ENCODE measurements at places on chromosomes 3 and 15.

DNA sequence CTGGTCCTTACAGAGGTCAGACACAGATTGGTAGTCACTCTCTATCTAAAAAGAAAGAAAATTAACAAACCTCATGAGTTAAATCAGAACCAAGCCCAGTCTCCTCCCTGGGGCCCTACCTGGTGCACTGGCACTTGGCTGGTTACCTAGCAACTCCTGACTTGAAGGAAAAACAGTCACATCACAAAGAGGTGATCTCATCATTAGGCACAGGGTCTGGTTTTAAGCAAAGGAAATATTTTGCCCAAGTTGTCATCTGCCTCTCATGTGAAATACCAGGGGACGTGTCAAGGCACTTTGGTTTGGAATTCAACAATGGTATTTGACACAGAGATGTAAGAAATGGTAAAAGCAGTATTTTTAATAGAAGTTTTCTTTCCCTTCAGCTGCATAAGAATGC is 47.7 kb upstream of the FMN1 start:
- DNase-seq = peak; percentile 18

DNA sequence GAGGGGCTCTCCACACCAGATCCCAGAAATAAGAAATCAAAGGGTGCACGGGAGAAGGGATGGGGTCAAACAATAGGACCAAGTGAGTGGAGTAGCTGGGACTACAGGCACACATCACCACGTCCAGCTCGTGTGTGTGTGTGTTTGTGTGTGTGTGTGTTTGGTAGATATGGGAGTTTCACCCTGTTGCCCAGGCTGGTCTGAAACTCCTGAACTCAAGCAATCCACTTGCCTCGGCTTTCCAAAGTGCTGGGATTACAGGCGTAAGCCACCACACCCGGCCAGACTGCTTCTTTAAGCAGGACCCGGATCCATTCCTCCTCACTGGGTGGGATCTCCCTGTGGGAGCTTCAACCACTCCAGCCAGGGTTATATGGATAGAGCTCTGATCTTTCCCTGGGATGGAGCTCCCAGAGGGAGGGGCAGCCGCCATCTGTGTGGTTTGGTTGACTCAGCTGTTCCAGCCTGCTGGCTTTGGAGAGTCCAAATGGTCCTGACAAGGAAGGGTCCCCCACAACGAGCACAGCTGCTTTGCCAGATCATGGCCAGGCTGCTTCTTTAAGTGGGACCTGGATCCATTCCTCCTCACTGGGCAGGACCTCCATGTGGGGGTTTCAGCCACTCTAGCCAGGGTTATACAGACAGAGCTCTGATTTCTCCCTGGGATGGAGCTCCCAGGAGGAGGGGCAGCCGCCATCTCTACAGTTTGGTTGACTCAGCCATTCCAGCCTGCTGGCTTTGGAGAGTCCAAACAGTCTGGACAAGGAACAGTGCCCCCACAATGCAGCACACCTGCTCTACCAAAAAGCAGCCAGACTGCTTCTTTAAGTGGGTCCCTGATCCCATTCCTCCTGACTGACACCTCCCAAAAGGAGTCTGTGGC is 9.1 kb upstream of the AVEN start:
- DNase-seq = no peak

DNA sequence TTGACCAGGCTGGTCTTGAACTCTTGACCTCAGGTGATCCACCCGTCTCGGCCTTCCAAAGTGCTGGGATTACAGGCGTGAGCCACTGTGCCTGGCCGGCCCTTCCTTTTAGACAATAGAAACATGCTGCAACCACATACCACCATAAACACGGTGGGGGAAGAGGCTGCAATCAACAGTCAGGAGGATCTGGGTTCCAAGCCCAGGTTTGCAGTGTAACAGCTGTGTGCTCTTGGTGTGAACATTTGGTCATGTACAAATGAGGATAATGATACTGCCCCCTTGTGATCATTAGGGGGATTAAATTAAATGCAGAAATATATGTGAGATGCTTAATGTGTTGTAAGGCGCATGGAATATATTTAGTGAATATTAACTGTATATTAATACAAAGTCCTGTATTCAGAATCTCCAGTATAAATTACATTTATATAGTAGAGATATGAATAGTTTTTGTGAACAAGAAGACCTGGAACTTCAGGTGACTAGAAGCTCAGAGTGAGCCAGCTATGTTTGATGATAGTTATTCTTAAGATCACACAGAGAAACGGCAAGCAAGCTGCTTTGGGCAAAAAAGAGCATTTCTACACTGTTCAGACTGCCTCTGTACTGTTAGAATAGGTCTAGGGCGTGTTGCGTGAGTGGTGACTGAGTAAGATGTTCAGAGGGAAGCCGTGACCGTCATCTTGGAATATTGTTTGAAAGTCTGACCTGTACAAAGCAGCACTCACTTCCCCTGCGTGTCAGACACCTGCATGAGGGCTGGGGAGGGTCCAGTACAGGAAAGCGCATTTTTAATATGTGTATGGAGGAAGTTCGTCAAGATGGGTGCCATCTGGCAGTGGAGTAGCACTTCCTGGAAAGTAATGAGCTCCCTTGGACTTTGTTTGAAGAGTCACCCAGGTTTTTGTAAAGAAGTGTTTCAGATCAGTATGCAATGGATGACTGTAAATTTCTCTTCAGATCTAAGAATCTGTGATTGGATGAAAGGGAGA is 125.8 kb downstream of the PGPEP1L start:
- DNase-seq = peak; percentile 8

- DNase-seq = no peak
Measured at GRCh38 chr3:185401319-185401955, 38.5 kb downstream of the MAP3K13 start.

DNA sequence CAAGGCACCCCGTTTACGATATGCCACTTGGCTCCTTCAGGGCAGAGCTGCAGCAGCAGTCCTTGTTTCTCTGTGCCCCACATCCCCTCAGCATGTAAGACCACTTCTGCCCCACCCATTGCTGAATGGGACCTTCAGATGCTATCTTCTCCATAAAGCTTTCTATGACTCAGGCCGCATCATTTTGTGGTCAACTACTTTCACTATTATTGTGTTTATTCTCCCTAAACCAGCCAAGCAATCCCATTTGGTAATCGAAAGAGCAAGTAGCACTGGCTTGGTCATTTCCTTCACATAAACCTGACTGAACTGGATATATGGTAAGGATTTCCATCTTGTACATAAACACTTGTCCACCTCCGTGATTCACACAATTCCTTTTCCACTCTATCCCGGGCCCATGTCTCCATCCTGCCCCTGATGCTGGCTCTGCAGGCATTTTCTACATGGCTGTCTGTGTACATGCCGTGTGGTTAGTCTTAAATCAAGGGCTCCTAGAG is 25.7 kb downstream of the LIPC start:
- no peak for DNase-seq

- no peak for DNase-seq
Measured at GRCh38 chr3:52172262-52172757, 18.1 kb upstream of the POC1A start.

GRCh38 chr3:72907131-72907711 is 19.4 kb downstream of the GXYLT2 start:
- DNase-seq = no peak

DNA sequence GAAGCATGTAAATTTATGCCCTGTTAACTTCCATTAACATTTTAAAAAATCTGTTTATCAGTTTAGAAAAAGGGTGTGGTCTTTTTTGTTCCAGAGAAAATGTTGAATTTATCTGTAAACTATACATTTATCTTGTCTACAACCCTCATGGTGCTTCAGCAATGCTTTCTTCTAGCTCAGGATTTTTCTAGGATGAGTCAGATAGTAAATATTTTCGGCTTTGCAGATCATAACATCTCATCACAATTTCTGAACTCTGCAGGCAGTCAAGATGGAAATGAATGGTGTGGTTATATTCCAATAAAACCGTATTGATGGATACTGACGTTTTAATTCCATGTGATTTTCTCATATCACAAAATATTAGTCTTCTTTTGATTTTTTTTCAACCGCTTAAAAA is 70.5 kb upstream of the FOXB1 start:
- no peak for DNase-seq

DNA sequence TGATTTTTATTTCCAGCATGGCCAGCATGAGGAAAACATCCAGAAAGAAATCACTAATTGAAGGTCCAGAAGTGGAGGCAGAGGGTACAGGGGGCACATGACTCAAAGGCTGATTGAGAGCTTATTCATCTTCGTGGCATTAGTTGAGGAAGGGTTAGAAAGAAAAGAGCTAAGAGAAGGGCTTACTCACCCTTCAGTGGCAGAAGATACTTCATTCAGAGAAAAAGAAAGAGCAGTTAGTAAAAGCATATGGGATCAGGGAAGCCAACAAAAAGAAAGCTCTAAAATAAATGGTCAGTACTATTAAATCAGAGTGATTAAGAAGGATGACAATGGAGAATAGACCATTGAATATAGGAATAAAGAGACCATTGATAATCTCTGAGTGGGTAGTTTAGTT is 25.2 kb downstream of the GAP43 start:
- no peak for DNase-seq

GRCh38 chr15:101078669-101079323 is 159.6 kb downstream of the LRRK1 start:
- DNase-seq = no peak
